ENCODE measurements at places on chromosomes 2 and 18.

DNA sequence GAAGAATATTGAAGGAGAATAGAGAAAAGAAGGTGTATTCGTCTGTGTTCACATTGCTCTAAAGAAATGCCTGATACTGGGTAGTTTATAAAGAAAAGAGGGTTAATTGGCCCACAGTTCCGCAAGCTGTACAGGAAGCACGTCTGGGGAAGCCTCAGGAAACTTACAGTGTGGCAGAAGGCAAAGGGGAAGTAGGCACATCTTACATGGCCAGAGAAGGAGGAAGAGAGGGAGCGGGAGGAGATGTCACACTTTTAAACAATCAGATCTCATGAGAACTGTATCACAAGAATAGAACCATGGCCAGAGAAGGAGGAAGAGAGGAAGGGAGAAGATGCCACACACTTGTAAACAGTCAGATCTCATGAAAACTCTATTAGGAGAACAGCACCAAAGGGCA is 159.6 kb upstream of the TPO start:
- no peak for DNase-seq

DNA sequence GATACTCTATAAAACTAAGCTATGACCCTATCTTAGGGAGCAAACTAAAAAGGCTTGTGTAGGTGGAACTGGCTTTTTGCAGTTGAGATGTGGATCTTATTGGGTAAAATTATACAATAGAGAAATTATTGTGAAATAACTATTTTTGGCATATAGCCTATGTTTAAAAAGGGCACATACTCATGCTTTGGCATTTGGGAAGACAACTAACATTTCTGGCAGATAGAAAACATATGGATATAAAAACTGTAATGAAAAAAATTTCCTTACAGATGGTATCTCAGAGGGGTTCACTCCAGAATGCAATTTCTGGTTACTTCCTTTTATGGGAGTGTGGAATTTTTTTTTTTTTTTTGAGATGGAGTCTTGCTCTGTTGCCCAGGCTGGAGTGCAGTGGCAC is 120.1 kb upstream of the CCDC195 start:
- DNase-seq, result no peak

DNA sequence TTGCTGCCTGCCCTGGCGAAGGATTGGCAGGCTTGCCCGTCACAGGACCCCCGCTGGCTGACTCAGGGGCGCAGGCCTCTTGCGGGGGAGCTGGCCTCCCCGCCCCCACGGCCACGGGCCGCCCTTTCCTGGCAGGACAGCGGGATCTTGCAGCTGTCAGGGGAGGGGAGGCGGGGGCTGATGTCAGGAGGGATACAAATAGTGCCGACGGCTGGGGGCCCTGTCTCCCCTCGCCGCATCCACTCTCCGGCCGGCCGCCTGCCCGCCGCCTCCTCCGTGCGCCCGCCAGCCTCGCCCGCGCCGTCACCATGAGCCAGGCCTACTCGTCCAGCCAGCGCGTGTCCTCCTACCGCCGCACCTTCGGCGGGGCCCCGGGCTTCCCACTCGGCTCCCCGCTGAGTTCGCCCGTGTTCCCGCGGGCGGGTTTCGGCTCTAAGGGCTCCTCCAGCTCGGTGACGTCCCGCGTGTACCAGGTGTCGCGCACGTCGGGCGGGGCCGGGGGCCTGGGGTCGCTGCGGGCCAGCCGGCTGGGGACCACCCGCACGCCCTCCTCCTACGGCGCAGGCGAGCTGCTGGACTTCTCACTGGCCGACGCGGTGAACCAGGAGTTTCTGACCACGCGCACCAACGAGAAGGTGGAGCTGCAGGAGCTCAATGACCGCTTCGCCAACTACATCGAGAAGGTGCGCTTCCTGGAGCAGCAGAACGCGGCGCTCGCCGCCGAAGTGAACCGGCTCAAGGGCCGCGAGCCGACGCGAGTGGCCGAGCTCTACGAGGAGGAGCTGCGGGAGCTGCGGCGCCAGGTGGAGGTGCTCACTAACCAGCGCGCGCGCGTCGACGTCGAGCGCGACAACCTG is at the start of gene DES:
DES (plus strand) TSS at position 223 of the 857 bp plus-strand sequence; CDS start at position 309, 86 bp downstream.
- no peak for DNase-seq

GRCh38 chr18:54824761-54825160 is 3.5 kb upstream of the RAB27B start:
- DNase-seq, result no peak

DNA sequence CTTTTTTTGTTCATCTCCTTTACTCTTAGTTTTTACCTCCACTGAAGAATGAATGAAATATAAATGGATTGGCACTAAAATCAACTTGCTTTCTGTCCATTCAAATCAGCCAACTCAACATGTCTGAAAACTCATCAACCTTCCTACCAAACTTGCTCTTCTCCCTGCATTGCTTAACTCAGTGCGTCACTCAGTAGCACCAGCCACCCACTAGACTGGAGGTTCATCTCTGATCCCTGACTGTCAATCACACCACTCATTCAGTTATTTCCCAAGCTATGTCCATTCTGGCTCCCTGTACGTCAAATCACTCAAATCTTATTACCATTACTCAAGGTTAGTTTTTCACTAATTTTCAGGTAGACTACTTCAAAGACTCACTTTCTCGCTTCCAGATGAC is 75.2 kb upstream of the RBMS1 start:
- no peak for DNase-seq

GRCh38 chr18:52504589-52504988 is 164.6 kb downstream of the DCC start:
- DNase-seq, result no peak

- DNase-seq, result no peak
Measured at GRCh38 chr2:128790541-128791001, 471.9 kb upstream of the HS6ST1 start.

DNA sequence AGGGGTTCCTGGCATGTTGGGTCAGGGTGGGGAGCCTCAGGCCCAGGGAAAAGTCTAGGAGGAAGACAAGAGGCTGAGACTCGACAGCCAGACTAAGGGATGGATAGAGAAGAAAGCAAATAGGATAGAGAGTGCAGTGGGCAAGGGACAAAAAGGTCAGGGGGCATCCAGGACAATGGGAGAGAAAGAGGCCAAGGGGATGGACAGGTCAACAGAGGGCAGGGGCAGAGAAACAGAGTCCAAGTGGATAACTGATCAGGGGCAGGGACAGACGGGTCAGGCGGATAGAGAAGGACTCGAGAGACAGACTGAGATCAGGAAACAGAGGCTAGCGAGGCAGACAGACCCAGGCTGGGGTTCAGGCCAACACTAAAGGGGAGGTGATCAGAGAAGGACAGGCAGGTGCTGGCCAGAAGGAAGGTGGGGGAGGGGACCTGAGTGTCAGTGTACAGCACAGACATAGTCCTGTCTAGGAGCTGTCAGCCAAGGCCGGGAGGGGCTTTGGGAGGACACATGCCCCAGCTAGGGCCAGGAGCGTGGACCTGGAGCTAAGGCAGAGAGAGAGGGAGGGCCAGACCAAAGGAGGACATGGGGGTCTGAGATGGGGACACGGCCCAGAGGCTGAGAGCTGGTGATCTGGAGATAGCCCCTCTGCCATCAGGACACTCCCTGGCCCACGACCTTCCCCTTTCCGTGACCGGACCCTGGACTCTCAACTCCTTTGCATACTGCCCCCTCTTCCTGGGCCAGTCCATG is 12.2 kb downstream of the ASIC4 start:
- no peak for DNase-seq

GRCh38 chr18:45738660-45739059 is 14.7 kb downstream of the SLC14A1 start:
- no peak for DNase-seq

DNA sequence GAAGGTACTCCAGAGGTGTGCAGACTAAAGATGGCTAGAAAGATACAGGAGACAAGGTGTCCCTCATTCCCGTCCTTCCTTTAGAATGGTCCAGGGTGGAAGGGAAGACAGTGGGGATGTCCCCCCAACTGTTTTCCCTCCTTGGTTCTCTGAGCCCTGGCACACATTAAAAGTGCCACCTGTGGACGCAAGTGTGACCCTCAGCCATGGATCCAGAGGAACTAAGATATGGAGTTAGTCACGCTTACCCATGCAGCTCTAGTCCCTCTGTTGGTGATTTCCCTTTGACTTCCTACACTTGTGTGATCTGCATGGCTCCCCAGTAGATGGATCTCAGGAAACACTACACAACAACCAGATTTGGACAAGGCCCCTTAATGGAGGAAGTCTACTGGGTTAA is 113.1 kb upstream of the SRD5A2 start:
- DNase-seq, result no peak

DNA sequence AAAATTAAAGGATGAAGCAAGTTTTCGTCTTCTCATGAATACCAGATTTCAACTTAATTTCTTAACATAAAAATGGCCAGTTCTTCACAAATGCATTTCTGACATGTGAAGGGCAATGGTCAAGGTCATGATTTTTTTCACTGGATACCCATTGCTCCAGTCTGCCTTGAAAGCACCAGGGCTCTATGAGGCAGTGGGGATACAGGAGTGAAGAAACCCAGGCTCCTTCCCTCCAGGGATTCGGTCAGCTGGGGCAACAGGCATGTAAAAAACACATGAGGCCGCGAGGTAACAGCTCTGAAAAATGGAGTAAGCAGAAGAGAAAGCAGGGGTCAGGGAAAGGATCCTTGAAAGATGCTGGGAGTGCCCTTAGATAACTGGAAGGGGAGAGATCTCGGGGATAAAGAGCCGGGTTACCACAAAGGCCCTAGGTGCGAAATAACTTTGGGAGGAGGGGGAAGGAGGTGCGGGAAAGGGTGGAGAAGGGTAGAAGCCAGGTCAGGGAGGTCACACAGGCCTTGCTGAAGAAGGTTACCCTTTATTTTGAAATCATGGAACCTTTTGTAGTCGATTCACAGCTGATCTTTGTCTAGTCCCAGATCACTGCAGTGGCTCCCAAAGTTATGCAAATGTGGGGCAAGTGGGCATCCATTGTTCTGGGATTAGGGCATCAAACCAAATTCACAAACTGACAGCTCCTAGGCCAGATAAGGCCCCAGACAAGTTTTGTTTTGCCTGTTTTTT is 5.2 kb upstream of the SPRED2 start:
- no peak for DNase-seq

GRCh38 chr18:75089748-75090327 is 119.1 kb downstream of the PTGR3 start:
- DNase-seq, result no peak

GRCh38 chr18:42860011-42860410 is 255.5 kb downstream of the RIT2 start:
- no peak for DNase-seq

- DNase-seq, result no peak
Measured at GRCh38 chr2:126368758-126369157, 287.2 kb upstream of the GYPC start.

DNA sequence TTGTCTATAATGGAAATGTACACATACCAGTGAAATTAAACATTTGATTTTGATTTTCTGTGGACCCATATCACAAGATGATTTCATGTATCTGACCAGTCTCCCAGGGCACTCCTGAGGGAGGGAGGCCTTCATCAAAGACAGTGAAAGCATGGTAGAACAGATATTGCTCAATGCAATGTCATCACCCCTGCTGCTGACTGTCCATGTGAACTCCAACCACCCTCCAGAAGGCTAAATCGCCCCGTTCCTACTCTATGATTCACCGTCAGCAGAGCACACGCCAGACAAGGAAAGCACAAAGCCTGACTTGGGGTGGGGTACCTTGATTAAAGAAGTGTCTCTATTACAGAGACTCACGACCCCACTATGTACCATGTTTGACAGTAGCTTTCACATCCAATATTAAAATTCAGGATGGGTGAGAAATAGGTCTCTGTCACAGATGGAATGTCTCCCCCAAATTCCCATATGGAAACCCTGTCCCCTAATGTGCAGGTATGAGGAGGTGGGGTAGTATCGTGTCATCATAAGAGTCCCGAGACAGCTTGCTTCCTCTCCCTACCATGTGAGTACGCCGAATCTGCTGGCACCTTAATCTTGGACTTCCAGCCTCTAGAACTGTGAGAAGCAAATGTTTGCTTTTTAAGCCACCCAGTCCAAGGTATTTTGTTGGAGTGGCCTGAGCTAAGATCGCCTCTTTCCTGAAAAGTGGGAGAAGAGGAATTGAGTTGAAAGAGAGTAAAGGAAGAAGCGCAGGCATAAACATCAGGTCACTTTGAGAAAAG is 42.4 kb downstream of the CYB5A start:
- no peak for DNase-seq

DNA sequence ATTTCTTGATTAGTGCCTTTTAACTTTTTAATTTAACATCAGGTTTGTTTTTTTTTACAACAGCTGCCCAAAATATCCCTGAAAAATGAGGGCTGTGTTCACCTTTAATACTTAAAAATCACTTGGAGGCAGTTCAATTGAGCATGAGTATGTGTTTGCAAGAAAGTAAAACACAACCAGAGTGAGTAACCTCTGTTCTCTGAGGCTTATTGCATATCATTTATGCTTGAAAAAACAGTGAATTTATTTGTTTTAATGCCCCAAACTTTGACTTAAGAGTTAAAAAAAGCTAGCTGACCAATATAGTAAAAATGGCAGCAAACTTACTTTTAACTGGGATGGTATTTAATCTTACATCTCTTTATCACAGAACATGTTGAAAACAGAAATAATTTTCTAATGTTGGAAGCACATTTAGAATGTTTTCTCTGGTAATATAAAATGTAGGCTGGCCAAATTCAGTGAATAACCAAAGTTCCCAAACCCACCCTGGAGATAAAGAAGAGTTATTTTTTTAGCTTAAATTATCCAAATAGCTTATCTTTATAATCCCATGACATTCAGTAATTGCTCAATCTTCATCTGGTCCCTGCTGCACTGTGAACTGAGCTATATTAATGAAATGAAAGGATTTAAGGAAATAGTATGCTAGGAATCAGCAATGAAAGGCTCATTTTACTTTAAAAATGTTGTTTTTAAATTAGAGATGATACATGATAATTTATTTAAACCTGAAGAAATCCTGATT is 24.8 kb upstream of the EFEMP1 start:
- DNase-seq, result no peak

DNA sequence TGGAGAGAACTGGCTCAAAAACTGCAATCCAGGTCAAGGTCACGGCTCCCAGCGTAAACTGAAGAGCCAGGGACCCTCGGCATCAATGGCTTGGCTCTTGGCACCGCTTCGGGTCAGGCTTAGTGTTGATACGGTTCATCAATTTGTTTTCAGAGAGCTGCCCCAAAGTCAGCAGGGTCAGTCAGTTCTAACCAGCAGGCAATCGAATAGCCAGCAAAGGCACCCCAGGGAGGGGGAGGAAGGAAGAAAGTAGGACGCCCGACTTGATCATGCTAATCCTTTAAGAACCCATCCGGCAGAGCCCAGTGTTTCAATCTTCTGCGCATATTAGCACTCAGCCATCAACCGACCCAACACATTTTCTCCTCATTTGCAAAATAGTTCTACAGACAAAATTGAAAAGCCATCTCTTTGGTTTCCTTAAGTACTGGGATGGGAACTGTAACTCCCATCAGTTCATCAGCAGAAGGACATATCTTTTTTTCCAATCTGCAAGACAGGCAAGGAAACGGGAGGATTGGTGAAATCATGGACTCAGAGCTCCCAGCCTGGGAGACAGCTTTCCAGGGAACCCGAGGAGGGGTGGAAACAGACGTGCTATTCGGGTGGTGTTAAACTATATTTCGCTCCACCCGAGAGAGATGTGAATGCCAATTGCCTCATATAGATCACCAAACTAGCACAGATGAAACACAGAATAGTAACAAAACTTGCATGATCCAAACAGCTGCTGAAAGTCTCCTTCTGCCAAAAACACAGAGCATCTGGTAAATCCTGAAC is 40.7 kb upstream of the CABLES1 start:
- DNase-seq, result no peak
